ENCODE measurements at places on chromosomes 7 and 10.

DNA sequence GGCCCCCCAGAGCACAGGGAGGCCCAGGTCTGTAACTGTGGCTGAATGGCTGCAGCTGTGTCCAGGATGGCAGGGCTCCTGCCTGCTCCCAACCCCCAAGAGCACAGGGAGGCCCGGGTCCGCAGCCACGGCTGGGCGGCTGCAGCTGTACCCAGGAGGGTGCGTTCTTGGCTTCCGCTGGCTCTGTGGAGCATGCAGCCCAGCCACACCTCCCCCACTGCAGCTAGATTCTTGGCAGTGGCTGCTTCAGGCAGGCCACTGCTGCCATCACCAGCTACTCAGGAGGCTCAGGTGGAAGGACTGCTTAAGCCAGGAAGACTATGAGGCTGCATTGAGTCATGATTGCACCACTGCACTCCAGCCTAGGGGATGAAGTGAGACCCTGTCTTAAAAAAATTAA is 27.9 kb downstream of the C7orf25 start:
- DNase-seq, result no peak

- no peak for DNase-seq
Measured at GRCh38 chr10:89795840-89796239, 94.5 kb downstream of the KIF20B start.

DNA sequence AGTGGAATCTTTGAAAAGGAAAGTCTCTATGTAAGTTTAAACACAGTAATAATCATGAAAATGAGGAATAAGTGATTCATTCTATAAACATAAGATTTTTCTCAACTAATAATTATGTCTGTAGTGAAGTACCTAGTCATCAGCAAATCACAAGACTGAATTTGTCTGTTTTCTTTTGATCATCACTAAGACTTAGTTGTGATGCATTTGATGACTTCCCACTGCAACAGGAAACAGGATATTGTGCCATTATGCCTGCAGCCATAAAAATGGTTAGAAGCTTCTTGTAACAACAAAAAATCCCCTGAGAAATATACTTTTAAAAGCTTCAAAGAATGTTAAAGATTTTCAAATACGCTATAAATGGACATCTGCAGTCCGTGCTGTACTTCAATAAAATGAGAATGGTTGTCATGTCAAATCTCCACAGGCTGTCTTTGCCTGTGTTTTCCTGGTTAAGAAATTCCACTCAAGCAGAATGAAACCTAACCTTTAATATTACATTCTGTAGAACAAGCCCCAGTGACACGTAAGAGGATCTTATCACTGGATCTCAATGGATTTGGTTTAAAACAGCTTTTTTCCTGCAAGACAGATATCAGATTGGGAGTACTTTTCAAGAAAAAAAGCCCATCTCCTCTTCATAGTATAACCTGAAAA is 1262.3 kb upstream of the PHF14 start:
- DNase-seq, result no peak

DNA sequence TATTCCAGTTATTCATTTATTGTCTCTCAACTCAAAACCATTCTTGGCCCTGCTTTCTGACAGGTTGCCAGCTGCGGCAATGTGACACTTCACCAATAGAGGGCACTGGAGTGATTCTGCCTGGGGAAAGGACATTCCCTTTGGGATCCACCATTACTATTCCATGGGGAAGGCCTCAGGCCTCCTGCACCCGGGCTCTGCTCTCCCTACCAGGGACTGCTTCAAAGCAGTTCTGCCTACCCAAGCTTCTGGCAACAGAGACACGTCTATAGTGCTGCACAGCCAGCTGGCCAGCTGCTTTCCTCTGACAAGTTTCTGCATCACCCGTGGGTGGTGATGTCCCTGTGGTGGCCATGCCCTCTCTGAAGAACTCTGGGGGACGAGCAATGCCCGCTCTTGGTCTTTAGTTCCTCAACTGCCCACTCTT is 163.8 kb downstream of the ELMO1 start:
- DNase-seq, result peak; percentile 71

- DNase-seq, result no peak
Measured at GRCh38 chr10:12533723-12534122, 184.4 kb downstream of the CAMK1D start.

DNA sequence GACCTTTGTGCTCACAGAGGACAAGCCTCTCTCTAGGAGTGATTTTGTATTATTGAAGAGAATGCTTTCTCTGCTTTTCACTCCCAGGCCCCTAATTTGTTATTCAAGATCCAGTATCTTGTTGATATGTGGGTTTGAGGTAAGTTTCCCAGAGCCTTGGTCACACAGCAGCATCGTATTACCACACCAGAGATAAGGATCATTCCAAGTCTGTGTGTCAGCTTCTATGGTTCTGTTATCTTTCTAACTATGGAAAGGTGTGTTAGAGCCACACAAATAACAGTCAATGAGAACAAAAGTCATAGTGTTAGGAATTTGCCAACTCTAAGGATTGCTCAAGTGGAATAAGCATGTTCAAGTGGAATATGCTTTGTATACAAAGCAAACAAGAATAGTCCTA is 1208.3 kb downstream of the GATA3 start:
- DNase-seq, result no peak

- no peak for DNase-seq
Measured at GRCh38 chr10:77636282-77636966, 1.2 kb downstream of the KCNMA1 start.

DNA sequence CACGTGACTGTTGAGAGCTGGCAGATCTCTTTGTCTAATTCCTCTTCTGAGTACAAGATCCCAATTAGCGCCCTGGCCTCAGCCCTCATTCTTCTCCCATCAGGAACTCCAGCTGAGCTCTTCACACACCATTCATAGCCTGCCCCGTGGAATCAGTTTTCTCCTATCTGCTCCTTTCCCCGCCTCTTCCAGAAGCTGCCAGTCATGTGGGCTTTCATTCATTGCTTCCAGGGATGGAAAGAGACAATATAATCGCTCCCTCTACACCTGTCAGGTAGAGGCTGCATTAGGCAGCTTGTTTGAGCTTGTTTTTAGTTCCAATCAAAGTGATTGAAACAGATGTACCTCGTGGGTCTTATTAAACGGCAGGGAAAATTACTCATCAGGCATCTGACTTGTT is 515.8 kb downstream of the TYW1 start:
- DNase-seq, result no peak

GRCh38 chr10:6504296-6504695 is 75.8 kb downstream of the PRKCQ start:
- no peak for DNase-seq

DNA sequence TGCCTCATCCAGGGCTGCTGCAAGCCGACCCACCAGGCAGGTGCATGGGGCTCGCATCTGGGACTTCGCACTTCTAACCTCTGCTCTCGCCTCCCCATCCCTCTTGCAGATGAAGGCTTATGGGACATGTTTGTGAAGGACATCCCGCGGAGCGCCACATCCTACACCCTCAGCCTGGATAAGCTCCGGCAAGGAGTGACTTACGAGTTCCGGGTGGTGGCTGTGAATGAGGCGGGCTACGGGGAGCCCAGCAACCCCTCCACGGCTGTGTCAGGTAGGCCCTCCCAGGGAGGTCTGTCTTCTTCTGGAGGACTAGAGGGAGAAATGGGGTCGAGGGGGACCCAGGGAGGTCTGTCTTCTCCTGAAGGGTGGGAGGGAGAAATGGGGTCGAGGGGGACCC is 448.9 kb upstream of the FOXK1 start:
- DNase-seq, result no peak

DNA sequence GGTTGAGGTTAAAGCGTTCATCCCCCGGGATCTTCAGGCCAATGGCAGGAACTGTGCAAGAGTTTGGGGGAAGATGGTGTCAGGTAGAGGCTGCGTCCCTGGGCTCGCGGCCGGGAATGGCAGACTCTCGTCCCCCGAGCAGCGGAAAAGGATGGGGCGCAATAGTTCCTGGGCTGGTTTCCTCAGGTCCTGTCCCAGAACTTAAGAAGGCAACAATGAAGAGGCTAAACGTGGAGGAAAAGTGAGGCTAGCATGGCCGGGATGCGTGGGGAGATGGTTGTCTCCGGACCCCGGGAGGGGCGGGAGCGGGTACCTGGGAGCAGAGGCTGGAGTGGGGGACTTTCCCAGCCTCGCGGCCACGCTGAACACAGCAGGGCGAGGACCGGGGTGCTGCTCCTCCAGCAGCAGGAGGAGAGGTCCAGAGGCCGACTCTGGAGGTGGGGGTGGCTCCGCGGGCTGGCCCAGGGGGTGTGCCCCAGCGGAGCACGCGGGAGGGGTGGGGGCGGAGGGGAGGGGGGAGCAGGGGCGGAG is 882 bp downstream of the IRF5 start:
- DNase-seq, result no peak

DNA sequence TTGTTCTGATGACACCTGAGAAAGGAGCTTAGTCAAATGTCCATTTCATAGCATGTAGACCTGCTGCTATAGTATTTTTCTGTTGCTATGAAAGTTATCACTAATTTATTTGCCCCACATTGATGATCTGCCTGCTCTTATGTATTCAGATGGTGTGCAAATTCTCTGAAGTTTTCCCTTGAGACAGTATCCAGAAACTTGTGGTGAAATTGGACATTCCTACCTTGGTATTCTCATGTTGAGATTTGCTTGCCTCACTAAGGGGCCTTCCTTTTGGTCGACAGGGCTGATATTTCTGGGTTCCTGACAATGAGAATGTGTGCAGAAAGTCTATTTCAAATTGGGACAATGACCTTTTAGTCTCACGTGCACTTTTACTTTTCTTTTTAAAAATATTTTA is 253.2 kb upstream of the FZD8 start:
- no peak for DNase-seq

GRCh38 chr10:116974456-116975005 is 30.5 kb downstream of the SHTN1 start:
- DNase-seq, result no peak

DNA sequence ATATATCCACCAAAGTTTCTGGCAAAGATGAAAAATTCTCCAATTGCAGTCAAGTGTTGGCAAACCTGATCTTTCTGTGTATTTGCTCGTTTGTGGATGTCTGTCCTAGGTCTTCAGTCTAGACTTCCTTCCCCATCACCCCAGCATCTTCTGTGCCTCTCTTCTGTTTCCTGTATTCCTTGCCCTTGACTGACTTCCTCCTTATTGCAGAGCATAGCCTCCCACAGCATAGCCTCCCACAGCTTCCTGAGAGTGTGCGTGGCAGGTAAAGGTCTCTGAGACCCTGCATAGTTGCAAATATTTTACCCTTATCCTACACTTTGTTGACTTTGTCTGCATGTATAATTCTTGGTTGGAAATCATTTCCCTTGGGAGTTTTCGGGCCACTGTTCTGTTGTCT is 18.4 kb downstream of the SLC18A2 start:
- no peak for DNase-seq

- DNase-seq, result no peak
Measured at GRCh38 chr10:43942096-43942850, 293.6 kb upstream of the ZNF32 start.

GRCh38 chr7:96400518-96400917 is 78.6 kb upstream of the SLC25A13 start:
- no peak for DNase-seq

- no peak for DNase-seq
Measured at GRCh38 chr10:122861711-122862161, 16.1 kb upstream of the CUZD1 start.

GRCh38 chr10:42953684-42954674 is 122.9 kb upstream of the RET start:
- no peak for DNase-seq

DNA sequence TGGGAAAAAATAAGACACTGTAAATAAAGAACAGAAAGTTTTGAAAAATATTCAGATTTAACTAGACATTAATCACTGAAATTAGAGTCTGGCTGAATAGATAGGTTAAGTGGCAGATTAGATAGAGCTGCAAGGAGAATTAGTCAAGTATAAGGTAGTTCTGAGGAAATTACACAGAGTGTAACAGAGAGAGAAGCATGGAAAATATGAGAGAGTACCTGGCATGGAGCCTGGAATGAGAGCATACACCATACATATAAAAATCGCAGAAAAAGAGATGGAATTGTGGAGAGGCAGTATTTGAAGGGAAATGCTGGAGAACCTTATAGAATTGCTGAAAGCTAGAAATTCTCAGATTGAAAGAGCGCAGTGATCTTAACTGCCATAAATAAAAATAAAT is 46.9 kb downstream of the ZNRF2 start:
- DNase-seq, result no peak

DNA sequence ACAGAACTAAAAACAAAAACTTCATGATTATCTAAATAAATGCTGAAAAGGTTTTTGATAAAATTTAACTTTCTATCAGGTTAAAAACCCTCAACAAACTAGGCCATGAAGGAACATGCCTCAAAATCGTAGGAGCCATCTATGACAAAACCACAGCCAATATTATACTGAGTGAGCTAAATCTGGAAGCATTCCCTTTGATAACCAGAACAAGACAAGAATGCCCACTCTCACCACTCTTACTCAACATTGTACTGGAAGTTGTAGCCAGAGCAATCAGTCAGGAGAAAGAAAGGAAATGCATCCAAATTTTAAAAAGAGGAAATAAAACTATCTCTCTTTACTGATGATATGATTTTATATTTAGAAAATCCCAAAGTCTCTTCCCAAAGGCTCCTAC is 228.7 kb downstream of the CHRM2 start:
- no peak for DNase-seq

- DNase-seq, result no peak
Measured at GRCh38 chr7:47283497-47284131, 298.3 kb downstream of the TNS3 start.

DNA sequence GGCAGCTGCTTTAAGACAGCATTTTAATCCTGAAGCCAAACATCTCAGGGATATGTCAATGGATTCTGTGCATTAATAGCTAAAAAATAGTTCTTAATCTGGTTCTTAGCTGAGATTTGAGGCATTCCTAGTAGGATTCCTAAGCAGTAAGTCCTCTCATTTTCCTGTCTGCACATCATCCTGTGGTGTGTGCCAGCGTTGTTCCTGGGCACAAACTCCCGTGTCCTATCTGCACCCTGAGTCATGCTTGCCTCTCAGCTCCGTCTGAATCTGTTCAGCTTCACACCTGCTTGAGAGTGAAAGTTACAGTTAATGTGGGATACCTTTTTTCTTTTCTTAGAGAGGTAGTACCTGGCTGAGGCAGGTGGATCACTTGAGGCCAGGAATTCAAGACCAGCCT is 19.5 kb downstream of the BAG3 start:
- DNase-seq, result no peak

DNA sequence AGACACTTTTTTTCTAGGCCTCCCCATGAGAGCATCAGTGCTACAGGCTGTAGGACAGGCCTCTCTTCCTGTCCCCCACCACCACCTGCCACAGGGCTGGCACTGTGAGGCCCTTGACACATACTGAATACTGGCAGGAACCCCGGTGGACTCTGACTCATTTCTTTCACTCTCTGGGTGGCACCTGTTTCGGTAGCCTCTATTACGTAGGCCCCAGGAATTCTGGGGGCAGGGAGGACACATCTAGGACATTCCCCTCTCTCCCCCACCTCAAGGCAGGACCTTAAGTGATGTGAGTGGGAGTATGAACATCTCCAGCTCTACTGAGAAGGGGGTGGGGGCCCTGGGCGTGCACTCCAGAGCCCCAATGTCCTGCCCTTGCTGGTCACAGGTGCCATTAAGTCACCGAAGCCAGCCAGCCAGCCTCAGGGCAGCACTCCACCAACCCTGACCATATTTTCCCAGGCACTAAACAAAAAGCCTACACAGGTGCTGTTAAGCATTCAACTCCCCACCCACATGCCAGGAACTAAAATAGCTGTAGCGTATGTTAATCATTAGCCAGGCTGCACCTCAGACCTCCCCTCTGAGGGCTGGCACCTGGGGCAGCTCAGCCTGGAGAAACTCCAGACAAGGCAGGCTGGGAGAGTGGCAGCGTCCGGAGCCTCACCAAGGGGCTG is 8.9 kb downstream of the ANXA11 start:
- no peak for DNase-seq
